ENCODE measurements at places on chromosomes 2 and 18.
A peak's percentile ranks its signal among the peaks of the same experiment; 100 is the strongest.

DNA sequence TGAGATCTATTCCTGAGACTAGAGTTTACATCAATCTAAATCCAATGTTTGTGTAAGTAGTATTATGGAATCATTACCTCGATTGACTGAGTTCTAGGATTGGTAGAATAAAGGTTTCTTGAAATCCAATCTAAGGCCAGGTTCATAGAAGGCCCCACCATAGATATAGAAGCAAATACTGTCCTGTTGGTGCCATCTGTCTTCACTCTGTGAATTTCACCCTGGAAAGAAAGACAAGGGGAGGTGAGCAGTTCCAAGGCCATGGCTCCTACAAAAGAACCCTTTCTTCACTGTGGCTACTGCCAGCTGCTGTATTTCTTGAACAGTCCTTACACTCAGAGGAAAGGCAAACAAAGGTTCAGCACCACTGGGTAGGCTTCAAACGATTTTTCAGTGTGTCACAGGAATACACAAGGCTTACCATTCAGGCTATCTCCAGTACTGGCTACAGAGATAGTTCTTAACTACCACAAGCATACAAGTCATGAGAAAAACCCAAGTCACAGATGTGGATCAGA lies 137.0 kb downstream of the LRP2 start:
- DNase-seq = no peak

DNA sequence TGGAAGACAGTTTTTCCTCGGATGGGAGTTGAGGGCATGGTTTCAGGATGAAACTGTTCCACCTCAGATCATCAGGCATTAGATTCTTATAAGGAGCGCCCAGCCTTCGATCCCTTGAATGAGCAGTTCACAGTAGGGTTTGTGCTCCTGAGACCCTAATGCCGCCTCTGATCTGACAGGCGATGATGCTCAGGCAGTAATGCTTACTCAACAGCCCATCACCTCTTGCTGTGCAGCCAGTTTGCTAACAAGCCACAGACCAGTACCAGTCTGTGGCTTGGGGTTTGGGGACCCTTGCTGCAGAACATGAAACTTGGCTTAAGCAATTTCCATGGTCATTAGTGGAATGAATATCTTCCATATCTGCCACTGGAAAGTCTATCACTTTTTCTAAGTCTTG lies 56.4 kb downstream of the GORASP2 start:
- DNase-seq = no peak

GRCh38 chr18:33097126-33097525 lies 324.3 kb upstream of the KLHL14 start:
- DNase-seq = no peak

DNA sequence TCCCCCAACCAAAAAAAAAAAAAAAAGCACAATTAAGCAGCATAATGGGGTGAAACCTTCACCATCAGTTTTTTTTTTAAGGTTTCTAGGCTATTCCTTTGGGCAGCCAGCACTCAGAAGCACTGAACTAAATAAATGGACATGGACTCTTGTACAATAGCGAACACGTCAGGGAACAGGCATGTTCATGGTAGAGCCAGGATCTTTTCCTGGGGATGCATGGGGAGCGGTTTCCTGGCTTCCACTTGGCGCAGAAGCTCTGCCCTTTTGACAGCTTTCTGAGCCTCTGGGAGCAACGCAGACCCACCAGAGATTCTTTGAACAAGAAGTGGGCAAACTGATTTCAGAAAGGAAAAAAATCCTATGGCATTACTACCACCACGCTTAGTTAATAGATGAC lies 35.0 kb downstream of the ALPK2 start:
- DNase-seq = no peak

- DNase-seq = no peak
Observed at GRCh38 chr2:167355821-167356220, 467.5 kb downstream of the XIRP2 start.

DNA sequence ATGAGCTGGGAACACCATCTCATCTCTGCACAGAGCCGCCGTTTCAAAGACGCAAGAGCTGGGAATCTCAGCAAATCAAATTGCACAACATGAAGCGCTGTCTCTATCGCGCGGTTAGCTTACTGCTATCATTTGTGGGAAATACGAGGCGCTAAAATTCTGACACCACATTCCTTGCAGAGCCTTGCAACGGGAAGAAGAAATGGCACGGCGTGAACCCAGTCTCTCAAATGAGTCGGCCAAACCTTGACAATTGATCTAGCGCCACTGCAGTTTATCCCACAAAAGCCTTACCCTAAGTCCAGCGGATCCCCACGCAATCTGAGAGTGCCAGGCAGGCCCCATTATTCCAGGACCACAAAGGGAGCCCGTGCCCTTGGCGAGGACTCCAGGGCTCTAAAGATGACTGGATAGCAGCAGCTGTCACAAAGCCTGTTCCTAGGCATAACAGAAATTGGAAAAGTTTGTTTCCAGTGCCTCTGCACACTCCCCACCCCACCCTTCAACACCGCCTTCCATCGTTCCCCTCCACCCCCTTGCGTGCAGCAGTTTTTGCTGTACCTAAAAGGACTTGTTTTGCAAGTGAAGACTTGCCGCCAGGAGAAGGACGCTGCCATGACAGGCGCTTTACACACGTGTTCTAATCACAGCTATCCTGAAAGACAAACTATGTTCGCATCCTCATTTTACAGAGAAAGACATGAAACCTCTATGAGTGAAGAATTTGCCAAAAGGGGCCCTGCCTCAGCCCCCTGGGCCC lies 252.4 kb downstream of the EIPR1 start:
- DNase-seq = no peak

DNA sequence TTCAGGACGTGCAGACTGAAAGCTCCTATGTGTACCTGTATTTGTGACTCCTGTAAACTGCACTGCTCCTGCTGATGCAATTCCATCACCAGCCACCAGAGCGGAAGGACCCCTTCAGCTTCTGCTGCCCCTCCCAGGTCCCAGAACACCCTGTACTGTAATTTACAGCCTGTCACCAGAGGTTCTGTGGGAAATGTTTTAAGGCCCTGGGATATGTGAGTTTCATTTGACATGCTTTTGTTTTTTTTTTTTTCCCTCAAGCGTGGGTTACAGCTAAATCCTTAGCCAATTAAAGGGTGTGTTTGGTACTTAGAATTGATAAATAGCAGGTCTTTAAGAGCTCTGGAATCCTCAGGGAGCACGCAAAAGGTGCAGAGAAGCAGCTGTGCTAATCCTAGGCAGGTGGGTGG lies 79.4 kb downstream of the KCTD1 start:
- no peak for DNase-seq

DNA sequence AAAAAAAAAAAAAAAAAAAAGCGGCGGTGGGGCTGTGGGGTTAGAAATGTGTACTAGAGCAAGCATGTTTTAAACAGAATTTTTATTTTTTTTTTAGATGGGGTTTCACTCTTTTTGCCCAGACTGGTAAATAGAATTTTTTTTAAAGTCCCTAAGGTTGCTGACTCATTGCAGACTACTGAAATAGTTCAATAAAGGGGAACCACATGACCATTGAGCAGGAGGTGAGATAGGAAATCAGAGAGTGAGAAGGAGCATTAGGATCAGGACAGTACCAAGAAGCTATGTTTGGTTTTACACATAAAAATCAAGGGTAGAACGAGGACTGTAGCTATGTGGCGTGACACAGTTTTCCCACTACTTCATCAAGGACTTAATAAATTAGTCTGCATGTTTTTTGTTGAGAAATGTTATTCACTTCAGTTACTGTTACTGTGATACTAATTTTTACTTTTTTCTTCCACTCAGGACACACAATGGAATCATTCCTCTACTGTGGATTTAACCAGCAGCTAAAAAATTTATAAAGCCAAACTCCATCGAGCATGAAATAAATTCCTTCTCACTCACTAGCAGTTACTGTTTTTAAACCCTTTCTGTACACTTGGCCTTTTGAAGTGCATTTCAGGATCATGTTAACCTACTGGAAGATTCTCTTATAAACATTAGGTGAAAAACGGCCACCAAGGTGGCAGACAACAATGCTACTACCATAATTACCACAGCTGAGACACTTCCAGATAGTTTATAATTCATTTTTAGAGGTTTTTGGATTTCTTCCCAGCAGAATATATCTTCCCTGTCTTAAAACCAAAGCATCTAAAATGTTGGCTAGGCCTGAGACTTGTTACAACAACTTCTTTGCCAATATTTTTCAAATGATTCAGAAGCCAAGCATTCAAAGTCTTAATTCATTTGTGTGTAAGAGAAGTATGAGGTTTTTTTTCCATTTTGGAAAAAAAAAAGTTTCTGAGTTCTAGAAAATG lies 33.2 kb downstream of the LAMA1 start:
- DNase-seq = no peak

DNA sequence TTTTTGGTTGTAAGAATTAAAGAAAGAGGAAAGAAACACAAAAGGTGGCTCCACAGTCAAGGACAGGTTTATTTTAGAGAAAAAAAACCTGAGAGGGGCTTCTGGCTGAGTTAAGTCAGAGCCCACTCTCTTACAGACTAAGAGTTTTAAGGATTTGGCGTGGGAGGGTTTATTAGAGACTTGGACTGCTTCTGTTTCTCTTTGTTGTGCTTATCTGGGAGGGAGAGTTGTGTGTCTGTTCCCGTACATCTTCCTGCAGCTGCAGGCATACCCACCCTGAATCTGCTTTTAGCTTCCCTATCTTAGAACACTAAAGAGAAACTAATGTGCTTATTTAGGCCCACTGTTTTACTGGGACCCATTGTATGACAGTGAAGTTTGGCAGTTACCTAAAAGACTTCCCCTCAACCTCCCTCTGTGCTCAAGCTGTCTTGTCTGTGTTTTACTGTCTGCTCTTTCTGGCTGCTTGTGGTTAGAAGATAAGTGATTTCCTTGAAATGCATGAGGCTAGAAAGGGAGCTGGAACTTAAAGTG lies 2.7 kb downstream of the RSAD2 start:
- DNase-seq = no peak

GRCh38 chr18:59550174-59550516 lies 147.1 kb downstream of the CCBE1 start:
- DNase-seq = no peak

DNA sequence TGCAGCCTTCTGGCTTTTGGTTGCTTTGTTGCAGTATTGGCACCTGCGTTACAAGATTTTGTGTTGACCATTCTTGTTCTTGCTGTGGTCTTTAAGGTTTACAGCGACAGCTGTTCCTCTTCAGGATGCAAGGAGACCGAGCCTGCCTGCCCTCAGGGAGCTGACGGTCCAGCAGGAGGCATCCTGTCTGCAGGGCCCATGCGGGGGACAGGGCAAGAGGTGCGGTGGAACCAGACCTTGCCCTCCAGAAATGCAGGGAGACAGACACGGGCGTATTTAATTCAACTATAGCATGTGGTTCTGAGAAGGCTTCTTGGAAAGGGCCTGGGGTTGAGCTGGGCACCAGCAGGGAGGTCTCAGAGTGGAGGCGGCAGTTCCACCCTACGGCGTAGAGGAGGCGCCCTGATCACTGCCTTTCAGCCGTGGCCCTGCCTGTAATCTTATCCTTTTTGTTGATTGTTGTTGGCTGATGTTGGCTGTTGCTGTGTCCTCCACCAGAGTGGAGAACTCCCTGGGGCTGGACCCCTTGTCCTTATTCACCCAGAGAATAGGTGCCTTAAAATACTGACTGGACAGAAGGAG lies 71.7 kb downstream of the HPCAL1 start:
- DNase-seq = no peak

- DNase-seq = no peak
Observed at GRCh38 chr2:95122197-95122551, 566 bp upstream of the MRPS5 start.

DNA sequence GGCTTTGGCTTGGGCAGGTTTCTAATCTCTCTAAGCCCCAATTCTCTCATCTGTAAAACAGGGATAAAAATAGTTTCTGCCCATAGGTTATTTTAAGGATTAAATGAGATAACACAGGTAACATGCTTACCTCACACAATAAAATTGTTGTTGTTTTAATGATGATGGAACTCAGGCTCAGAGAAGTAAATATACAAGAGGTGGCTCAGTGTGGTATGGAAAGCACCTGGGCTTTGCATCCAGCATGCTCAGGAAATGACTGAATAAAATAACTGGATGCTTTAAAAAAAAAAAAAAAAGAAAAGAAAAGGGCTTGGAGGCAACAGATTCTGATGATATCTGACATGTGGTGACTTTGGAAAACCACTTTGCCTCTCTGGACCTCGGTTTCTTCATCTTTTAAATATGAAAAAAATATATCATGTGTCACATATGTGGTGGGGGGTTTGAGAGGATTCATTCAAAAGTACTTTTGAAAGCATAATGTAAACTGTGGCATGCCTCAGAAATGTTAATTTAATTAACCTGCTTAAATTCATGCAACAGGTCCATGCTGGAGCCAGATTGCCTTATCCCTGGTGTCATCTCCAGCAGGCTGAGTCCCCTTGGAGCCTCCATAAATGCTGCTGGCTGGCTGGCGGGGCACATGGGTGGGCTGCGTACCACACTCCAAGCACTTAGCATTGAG lies 112.8 kb upstream of the CDC42EP3 start:
- DNase-seq = no peak

- DNase-seq = no peak
Observed at GRCh38 chr2:31704561-31705212, 123.9 kb upstream of the SRD5A2 start.

DNA sequence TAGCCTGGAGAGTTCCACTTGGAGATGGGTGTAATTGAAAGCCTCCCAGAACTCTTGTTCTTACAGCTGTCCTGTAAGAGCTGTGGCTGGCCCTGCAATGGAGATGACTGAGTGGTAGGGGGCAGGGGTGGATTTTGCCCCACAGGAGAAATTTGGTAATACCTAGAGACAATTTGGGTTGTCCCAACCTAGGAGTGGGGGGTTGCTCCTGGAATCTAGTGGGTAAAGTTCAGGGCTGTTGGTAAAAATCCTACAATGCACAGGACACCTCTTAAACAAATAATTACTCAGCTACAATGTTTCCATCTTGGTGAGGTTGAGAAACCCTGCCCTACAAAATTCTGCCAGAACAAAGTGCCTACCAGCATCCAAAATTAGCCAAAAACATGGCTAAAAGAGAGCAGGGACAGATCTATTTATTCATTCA lies 181.1 kb upstream of the SH3BP4 start:
- no peak for DNase-seq

DNA sequence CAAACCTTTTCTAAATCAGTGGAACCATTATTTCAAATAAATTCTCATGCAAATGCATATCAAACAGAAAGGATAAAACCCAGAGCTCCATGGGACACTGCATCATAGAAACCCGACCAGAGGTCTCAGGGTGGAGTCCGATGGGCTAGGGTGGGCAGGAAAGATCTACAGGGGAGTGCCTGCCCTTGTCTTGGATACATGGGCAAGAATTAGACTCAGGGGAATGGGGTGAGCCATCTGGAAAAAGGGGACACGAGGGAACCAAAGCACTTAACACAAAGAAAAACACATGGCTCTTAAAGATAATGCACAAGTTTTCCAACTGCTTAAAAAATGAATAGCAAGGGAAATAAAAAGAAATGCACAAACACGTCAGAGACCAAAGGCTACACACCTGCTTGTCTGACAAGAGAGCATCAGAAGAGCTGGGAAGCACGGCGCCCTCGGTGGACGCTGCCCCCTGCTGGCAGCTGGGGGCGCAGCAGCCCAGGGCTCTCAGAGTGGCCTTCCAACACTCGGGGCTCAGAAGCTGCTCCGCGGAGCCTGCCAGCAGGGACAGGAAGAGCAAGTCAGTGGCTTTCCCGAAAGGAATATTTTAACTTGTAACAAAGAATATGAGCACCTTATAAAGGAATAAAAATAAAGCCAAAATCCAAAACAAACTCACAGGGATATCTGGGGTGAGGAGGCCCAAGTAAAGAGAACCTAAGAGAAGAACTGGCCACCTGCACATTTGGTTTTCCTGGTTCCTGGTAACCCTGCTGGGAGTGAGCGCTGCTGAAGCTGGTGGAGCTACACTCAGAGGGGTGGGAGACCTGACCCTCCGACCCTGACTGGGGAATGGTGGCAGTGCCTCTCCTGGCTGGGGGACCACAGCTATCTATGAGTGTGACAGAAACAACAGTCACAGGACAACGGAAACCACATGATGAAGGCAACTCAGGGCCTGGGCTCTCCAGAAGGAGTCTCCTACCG lies 54.5 kb downstream of the SIGLEC15 start:
- peak; percentile 65 for DNase-seq

Data from activated gamma-delta T cell treated with Interleukin-2 at 50 U/mL for 16 hours (primary cell).